ENCODE measurements at places on chromosomes 16 and 17.

- DNase-seq: no peak
These were observed 32.6 kb downstream of the DCUN1D3 start for GRCh38 chr16:20867585-20867984.

DNA sequence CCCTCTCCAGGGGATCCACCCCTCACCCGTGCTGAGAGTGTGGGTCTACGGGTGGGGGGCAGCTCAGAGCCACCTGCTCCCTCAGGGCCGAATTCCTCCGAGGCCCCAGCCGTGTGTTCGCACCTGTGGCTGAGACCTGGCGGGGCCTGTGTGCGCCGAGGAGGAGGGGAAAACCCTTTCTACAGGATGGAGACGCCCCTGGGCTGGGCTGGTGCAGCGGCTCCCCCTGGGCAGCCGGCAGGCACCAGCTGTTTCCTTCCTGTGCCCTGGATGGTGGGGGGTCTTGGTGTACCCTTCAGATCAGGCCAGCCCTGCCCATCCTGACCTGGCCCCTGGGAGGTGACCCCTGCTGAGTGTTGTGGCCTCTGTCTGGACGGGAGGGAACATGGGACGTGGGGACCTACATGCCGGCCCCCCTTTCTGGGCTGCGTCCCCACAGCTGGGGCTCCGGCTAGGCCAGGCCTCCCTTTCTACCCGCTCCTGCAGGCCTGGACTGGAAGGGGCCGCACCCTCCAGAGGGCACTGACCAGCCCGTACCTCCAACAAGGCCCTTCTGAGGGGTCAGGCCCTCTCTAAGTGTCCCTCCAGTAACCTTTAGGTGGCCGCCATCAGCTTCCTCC lies 28.3 kb upstream of the PABPN1L start:
- DNase-seq: no peak

- DNase-seq: no peak
These were observed 15.5 kb downstream of the FZD2 start for GRCh38 chr17:44572801-44573200.

GRCh38 chr16:53619235-53619634 lies 84.4 kb downstream of the RPGRIP1L start:
- DNase-seq: no peak

- DNase-seq: no peak
These were observed 36.3 kb upstream of the HAPSTR1 start for GRCh38 chr16:9055115-9055514.
